ENCODE measurements at places on chromosomes 16 and 17.
A peak's percentile ranks its signal among the peaks of the same experiment; 100 is the strongest.

GRCh38 chr16:10485698-10486382, 94.6 kb downstream of the EMP2 start:
- no peak for DNase-seq

DNA sequence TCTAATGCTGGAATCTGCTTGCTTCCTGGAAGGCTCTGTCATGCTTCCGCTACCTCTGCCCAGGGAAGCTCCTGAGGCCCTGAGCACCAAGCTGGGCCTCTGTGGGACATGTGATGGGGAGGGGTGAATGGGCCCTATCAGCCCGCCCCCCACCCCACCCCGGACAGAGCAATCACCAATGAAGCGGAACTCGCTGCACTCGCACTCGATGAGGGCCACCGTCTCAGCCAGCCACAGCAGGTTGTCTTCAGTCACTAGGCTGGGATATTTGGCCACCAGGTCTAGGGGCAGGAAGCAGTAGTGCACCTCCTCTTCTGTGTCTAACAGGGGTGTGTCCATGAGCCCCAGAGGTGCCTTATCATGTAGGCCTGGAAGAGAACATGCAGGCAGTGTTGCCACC, 23.6 kb downstream of the KCTD19 start:
- DNase-seq: no peak

DNA sequence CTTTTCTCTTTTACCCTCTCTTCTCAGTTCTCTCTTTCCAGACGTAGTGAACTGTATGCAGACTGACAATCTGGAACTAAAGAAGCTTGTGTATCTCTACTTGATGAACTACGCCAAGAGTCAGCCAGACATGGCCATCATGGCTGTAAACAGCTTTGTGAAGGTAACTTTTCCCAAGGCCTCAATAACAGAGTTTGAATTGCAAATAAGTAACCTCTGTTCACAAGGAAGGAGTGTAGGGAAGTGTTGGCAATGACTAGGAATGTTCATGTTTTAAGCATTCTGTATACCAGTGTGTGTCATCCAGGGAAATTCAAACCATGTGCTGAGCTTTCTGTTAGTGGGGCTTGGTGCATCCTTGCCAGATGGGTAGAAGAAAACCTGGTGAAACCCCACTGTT, 18.6 kb downstream of the AP2B1 start:
- no peak for DNase-seq

- DNase-seq: peak; percentile 46
Measured at GRCh38 chr17:41738077-41738800, 3.8 kb upstream of the HAP1 start.

DNA sequence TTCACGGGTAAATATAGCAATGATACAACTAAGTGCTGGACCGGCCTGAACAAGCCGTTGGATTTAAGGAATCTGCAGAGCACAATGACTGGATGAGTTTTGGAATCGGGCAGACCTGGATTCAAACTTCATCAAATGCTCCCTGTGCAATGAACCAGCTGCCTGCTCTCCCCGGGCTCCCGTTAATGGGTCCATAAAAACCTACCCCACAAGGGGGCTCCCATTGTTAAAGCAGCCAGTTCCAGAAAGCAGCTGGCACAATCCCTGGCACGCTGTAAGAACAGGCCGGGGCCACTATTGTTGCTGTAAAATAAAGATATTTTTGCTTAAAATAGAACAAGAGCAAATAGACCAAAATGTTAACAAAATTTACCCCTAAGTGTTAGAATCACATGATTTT, 131.9 kb downstream of the C16orf95 start:
- no peak for DNase-seq

- DNase-seq: no peak
Measured at GRCh38 chr17:56653877-56654276, 60.4 kb downstream of the NOG start.

- no peak for DNase-seq
Measured at GRCh38 chr17:39702901-39703893, 3.3 kb downstream of the ERBB2 start.

DNA sequence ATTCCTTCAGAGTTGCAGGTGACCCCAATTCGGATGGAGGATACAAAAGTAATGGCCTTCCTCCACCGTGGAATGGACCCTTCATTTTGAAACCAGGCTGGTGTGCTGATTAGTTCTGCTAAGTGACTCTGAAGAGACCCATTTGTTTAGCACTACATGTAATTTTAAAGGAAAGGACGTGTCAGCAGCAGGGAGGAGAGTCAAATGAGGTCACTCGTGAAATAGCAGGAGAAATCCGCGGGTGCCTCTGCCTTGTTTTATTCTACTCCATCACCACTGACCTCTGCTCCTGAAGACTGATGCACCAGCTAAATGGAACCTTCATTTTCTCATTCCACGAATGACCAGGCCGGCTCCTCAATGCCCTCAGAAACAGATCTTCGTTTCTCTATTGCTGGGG, 589.2 kb downstream of the CDH11 start:
- no peak for DNase-seq

- no peak for DNase-seq
Measured at GRCh38 chr16:23026784-23027362, 122.4 kb downstream of the USP31 start.

DNA sequence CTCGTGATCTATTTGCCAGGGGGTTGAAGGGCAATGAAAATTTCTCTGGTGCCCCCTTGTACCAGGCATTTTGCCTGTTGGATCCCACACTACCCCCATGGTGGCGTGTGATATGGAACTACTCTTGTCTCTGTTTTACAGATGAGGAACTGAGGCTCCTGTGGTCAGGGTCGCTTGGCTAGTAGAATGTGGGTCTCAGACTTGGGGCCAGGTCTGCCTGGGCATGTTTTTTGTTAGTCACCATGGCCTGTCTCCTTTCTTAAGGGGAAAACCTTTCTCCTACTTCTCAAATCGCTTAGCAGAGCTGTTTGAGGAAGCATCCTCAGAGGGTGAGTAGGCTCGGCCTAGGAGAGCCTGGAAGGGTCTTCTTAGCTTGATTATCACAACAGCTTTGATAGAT, 51.2 kb downstream of the CLEC16A start:
- no peak for DNase-seq

- DNase-seq: no peak
Measured at GRCh38 chr16:85422196-85422631, 190.9 kb upstream of the GSE1 start.

DNA sequence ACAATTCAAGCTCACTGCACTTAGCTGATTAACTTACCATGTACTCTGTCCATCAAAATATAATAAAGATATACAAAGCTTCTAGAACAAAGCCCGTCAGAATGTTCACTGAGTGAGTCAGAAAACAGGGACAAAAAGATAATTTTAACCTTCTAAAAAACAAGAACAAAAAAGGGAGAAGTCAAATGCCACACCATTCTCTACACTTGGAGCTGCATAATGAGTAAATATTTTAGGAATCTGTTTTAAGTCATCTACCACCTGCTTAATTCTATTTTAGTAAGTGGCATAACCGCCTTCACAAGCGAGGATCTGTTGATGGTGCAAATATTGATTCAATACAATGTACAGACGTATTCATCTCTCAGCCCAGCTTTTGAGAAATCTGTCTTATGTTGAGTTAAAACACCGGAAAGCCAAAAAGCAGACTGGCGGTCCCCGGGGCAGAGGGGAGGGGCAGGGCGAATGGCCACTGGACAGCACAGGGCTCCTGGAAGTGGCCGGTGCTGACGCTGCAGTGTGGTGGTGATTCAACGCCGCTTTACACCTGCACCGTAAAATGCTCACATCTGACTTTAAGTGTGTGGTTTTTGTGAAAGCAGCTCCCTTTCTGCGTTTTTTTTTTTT, 20.1 kb downstream of the RAB40B start:
- DNase-seq: no peak

DNA sequence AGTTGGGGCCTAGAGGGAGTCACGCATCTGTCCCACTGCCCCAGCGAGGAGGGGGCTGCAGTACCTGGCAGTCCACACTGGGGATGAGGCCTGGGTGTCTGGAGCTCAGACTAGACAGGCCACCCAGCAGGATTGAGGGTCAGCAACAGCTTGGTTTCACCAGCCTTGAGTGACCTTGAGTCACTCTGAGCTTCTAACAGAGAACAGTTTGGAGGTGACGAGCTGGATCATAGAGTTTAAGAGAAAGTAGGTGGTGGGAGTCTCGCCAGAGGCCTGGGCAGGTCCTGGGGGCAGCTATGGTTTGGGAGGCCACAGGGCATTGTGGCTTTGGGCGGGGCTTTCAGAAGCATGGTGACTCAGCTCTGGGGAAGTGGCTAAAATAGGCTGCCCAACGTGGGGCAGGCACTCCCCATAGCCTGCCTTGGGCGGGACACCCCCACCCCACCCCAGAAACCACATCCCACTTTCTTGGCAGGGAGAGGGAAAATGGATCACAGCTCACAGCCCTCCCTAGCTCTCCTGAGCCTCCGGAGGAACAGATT, 20.5 kb downstream of the CDC42EP4 start:
- peak; percentile 77 for DNase-seq

DNA sequence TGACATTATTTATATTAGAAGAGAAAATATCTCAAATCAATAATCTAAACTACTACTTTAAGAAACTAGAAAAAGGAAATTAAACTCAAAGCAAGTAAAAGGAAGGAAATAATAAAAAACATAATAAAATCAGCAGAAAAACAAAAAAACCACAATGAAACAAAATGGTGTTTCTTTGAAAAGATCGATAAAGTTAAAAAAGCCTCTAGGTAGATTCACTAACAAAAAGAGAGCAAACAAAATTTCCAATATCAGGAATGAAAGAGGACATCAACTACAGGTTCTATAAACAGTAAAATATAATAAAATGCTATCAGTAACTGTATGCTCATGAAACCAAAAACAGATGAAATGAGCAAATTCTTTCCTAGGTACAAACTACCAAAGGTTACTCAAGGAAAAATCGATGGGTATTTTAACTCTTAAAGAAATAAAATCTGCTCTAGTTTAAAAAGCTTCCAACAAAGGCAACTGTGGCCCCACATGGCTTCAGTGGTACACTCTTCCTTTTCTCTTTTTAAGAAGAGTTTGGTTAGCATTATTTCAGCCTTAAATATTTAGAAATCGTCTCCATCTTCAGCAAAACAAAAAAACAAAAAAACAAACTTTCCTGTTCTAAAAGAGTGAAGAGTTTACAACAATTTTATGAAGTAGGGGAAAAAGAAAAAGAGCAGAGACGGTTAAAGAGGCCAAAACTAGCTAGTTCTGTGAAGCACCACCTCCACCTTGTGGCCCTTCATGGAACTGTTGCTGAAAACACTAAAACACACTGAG, 102.2 kb downstream of the TRIM37 start:
- DNase-seq: peak; percentile 23

- DNase-seq: no peak
Measured at GRCh38 chr16:81823111-81823510, 44.0 kb downstream of the PLCG2 start.

DNA sequence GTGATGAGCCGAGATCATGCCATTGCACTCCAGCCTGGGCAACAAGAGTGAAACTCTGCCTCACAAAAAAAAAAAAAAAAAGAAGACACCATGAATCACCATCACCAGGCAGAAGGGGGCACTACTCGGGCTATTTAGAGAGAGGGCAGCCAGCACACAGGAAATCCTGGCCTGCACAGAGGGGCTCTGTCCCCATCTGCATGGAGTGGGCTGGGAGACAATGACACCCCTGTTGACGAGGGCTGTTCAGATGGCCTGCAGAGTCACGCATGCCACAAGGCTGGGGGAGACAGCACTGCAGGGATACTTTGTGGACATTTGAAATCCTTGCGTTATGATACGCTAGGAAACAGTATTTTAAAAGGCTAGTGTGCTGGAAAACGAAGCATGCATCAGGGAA, 48.3 kb downstream of the CUEDC1 start:
- no peak for DNase-seq

DNA sequence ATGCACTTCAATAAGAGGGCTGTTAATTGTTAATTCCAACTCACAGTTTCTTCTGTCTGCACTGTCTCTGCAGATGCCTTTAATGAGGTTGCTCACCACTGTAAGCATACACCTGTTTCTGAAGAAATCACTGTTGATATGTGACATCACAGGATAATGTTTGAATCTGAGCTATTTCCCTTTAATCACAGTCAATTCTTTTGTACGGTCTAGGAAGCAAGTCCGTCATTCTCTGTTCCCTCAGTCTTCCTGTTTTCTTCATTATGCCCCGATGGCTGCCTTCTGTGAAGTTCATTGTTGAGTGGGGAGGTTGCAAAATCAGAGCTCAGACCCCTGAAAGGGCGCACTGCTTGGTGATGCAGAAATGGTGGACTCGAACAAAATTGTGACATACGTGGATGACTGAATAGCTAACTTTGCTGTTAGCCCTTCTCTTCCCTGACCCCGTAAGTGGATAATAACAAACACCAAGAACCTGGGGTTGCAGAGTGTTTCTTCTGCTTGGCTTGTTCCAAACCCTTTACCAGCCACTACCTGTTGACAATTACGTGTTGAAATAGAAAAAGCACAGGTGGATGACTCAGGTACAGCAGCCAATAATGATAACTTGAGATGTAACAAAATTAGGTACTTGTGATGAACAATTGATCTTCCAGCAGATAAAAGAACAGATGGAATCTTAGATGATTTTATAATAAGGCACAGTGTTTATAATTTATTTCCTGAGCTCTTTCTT, 71.9 kb upstream of the AXIN2 start:
- DNase-seq: no peak

DNA sequence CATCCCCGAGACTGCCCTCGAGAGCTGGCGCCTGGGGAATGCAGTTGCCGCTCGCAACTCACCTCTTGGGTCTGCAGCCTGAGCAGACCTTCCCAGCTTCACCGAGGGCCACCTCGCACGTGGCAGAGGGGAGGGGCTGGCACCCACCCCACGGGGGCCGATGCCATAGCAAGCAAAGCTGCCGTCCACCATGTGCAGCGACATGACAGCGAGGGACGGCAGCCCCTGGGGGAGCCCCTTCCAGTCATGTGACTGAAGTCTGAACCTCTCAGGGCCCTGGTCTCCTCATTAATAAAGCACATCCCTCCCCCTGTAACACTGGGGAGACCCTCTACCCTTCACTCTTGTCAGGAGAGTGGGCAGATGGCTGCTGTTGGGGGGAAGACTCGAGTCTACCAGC, 30.5 kb downstream of the CIBAR2 start:
- DNase-seq: no peak

DNA sequence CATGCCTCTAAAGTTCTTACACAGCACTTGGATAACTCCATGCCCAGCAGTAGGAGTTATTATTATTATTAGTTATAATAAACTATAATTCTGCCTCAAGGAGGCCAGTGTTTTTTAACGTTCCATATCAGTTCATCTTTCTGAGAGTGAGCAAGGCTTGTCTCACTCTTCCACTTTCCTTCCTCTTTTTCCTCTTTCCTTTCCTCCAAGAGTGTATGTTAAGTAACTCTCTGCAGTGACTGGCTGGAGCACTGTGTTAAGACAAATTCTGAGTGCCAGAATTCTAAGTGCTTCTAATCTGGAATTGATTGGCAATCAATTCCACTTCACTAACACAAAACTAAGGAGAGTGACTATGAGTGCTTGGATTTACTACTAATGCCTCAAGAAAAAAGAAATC, 16.4 kb downstream of the CLEC19A start:
- no peak for DNase-seq

- DNase-seq: no peak
Measured at GRCh38 chr16:17343028-17343427, 127.7 kb downstream of the XYLT1 start.
